ENCODE measurements at places on chromosomes 7 and 10.

DNA sequence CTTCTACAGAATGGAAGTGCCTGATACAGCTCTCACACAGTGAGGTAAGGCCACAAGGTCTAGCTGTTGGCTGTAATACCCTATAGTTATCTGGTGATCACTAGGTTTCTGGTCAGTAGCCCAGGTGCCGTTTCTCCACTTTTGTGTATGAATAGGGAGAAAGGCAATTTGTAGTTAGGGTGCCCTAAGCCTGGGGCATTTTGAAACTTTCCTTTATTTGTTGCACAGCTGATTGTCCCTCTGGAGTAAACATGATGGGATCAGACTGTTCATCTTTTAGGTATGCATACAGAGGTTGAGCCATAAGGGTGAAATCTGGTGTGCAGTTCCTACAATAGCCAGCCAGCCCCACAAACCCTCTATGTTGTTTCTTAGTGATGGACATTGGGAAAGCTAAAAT lies 112.4 kb downstream of the ANKRD26 start:
- no peak for DNase-seq
- H3K4me3 ChIP-seq, result no peak overlapping the region
- H3K27ac ChIP-seq, result no peak overlapping the region
- no peaks in the 10 kb centered on the region for H3K36me3 ChIP-seq

DNA sequence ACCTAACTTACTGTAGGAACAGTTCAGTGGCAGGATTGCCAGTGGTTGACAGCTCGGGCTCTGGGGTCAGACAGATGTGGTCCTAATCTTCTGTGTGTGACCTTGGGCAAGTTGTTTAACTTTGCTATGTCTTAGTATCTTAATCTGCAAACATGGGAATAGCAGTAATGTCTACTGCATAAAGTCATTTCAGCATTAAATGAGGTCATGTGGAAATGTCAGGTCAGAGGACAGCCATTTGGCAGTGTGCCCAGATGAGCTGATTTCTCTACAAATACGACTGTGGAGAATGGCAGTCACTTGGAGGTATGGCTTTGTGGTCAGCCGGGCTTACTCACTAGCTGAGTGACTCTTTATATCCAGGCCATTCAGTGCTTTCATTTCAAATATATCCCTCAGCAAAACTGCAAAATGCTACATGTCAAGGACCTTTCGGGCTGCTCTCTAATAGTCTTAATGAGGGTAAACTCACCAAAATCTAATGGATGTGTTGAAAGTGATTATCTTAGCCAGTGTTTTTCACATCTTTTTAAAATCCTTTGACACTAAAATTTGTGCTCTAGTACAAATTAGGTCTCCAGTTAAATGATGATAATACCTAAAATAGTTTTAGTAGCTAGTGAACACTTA lies 171.4 kb downstream of the ST7 start:
- peaks cover 35% of the 10 kb centered on the region for H3K4me1 ChIP-seq
- H3K4me3 ChIP-seq, result no peak overlapping the region
- H3K27me3 ChIP-seq, result no peaks in the 10 kb centered on the region
- peak; percentile 63 for DNase-seq
- H3K36me3 ChIP-seq, result no peaks in the 10 kb centered on the region

DNA sequence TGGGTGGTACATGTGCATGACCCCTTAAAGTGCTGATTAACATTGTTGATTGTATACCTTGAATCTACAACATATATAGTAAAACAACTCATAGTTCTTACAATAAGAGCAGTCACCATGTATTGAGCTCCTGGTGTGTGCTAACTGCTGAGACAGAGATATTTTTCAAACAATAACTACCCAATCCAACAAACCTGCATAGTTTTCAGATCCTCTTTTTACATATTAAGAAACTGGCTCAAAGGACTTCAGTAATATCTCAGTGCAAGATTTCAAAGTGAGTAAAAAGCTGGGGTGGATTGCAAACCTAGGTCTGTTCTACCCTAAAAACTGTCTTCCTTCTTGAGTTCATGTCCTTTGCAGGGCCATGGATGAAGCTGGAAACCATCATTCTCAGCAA lies 272.2 kb downstream of the SNX13 start:
- H3K36me3 ChIP-seq, result no peaks in the 10 kb centered on the region
- DNase-seq, result no peak
- no peak overlapping the region for H3K4me3 ChIP-seq
- no peaks in the 10 kb centered on the region for H3K4me1 ChIP-seq
- no peaks in the 10 kb centered on the region for H3K27me3 ChIP-seq

- H3K27ac ChIP-seq, result no peak overlapping the region
- no peak for DNase-seq
- no peaks in the 10 kb centered on the region for H3K27me3 ChIP-seq
- no peaks in the 10 kb centered on the region for H3K4me1 ChIP-seq
Measured at GRCh38 chr10:71795248-71795647, 21.9 kb upstream of the VSIR start.

DNA sequence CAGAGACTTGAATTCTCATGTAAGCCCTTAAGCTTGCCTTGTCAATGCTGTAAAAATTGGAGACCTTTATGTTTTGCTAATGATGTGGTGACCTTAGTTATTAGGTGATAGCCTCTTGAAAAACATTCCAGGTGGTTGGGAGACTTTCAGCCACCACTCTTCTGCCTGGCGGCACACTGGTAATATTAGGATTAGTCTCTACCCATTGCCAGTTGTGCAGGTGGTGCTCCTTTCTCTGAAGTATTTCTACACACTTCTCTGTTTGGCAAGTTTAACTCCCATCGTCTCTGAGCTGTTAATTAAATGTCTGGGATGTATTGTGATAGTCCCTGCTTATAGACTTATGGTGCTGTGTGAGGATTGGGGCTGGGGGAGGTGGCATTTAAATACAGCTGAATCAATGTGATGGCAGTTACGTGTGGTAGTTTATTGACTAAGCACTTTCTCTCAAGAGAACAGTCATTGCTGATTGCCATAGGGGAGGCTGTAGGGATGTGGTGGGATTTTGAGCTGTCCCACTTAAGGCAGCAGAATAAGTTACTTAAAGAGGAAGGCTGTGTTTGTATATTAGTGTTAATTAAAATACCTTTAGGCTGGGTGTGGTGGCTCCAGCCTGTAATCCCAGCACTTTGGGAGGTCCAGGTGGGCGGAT lies 61.7 kb downstream of the DAGLB start:
- no peaks in the 10 kb centered on the region for H3K27me3 ChIP-seq
- H3K4me3 ChIP-seq, result no peak overlapping the region
- DNase-seq, result no peak
- H3K4me1 ChIP-seq, result peaks cover 59% of the 10 kb centered on the region
- peaks cover 4% of the 10 kb centered on the region for H3K36me3 ChIP-seq
- peak overlapping the region; percentile 81 for H3K27ac ChIP-seq

DNA sequence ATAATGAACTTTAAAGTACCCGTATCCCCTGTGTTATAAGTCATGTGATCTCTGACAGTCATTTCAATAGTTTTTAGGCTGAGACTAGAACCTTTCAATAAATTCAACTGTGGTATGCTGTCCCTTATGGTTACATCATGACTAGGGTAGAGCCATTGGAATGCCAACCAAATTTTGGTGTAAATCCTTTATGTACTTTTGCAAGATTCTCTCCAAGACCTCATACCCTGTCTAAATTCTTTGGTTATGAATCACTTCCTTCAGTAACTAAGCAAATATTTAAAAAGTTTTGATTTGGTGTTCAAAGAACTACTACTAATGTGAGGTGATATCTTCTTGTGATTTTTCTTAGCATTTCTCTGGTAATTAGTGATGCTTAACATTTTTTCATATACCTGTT lies 20.8 kb upstream of the OR6B1 start:
- H3K27ac ChIP-seq, result no peak overlapping the region
- no peak overlapping the region for H3K4me3 ChIP-seq
- H3K27me3 ChIP-seq, result no peaks in the 10 kb centered on the region
- H3K36me3 ChIP-seq, result no peaks in the 10 kb centered on the region
- no peaks in the 10 kb centered on the region for H3K4me1 ChIP-seq
- DNase-seq, result no peak
